Stimulated activated CD4-positive, alpha-beta T cell treated with anti-CD3 and anti-CD28 coated beads, Interleukin-1b, Interleukin-23, amount 100 ng/mL, for 24 hours (primary cell): ENCODE measurements at places on chromosomes 2 and 18.

DNA sequence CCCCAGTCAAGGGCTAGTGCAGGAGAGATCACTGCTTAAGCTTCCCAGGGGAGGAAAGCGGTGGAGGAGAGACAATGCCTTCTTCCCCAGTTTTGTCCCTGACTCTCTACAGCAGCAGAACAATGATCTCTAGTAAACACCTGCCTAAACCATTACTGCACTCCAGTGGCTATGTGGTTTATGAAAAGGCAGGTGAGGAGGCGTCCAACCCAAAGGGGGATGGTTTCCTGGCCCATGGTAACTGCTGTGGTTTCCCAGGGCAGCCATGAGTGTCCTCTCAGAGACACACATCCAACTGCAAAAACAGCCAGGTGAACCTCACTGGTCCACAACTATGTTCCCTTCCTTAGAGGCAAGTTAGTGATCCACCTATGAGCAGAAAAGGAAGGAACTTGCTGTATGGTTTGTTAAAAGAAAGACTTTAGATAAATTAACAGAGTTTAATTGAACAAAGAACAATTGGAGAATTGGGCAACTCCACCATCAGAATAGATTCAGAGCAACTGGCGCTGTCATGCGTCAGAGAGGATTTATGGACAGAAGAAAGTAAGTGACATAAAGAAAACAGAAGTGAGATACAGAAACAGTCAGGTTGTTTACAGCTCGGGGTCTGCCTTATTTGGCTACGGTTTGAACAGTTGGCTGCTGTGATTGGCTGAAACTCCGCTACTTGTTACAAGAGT is 4.8 kb upstream of the TTC39C start:
- no peak for DNase-seq

GRCh38 chr2:219017201-219017931 is 23.9 kb downstream of the CFAP65 start:
- no peak for DNase-seq

DNA sequence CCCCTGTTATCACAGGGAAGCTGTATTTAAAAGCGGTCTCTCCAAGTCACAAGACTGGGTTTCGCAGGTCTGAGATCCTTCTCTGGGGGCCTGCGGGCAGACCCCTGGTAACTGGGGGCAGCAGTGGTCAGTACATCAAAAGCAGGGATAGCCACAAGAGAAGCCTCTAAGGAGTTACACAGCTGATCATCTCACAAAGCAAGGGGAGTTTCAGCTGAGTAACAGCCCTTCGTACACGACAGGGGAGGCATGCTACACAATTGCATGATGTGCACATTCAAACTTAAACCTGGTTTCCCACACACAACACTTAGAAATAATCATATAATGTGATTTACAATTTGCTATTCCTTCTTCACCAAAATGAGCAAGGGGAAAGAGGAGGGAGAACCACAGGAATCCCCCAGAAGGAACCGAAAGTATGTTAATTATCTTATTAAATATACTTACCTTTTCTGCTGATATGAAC is 87.5 kb downstream of the TMEM131 start:
- DNase-seq: no peak

DNA sequence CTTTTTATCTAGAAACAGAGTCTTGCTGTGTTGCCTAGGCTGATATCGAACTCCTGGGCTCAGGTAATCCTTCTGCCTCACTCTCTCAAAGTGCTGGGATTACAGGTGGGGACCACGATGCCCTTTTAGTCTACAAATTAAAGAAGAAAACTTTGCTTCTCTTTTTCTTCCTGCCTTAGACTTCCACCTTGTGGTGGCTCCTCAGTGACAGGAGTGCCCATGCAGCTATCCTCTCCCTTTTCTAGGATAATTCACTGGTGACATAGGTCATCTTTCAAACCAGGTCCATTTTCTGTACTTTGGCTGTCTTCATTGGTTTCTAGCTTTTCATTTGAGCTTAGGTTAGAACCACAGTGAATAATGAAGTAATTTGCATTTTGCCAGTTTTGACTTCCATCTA is 13.6 kb downstream of the DCAF17 start:
- DNase-seq: no peak

DNA sequence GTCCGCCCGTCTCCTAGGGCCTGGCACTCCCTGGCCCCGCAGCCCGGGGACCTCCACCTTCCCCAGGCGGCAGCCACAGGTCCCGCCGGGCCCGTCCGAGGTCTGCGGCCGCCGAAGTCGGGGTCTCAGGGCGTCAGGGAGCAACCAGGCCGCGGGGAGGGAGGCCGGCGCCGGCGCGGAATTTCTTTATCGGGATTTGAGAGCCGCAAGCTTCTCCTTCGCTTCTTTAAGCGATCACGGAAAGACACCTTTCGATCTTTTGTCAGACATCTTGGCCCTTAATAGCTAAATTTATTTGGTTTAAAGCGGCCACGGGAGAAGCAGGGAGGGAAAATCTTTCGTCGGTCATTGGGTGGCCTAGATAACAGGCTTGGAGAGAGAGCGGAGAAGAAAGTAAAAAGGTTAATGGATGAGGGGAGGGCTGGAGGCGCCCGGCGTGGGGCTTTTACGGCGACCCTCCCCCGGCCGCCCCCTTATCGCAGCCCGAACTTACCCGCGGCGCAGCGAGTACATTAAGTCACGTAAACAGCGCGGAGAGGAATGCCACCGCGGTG is 4.3 kb upstream of the GATA6 start:
- DNase-seq: no peak

- DNase-seq: no peak
Measured at GRCh38 chr18:43847164-43848091, 570.1 kb upstream of the SYT4 start.

- no peak for DNase-seq
Measured at GRCh38 chr2:226793646-226794045, 6.0 kb downstream of the IRS1 start.

DNA sequence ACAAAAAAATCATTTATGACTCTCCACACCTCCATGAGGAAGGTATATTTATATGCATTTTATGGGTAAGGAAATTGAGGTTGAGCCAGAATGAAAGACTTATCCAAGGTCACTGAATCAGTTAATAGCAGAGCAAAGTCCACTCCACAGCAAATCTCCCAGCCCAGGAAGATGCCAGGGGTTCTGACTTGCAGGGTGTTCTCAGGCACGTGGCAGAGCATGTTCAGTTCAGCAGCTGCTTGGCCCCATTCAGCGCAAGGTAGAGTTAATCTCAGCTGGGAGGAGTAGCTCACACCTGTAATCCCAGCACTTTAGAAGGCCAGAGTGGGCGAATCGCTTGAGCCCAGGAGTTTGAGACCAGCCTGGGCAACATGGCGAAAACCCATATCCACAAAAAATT is 17.8 kb upstream of the DGKD start:
- DNase-seq: no peak

DNA sequence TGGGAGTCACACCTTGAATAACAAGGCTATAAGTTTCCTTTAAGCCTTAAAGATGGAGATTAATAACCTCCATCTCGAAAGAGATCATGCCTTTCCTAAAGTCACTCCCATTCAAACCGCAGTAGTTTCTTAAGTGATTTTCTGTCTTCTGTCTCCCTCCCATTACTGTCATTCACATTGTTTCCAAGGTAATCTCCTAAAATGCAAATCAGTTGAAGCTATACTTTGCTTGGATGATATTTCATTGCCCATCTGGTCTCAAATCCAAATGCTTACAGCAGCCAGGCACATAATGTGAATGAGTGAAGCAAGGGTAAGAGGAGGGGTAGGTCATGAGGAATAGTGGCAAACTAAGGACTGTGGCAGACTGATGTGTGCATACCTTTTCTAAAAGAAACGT is 116.4 kb downstream of the CCDC141 start:
- no peak for DNase-seq

GRCh38 chr2:160336105-160336504 is 136.0 kb upstream of the ITGB6 start:
- no peak for DNase-seq

DNA sequence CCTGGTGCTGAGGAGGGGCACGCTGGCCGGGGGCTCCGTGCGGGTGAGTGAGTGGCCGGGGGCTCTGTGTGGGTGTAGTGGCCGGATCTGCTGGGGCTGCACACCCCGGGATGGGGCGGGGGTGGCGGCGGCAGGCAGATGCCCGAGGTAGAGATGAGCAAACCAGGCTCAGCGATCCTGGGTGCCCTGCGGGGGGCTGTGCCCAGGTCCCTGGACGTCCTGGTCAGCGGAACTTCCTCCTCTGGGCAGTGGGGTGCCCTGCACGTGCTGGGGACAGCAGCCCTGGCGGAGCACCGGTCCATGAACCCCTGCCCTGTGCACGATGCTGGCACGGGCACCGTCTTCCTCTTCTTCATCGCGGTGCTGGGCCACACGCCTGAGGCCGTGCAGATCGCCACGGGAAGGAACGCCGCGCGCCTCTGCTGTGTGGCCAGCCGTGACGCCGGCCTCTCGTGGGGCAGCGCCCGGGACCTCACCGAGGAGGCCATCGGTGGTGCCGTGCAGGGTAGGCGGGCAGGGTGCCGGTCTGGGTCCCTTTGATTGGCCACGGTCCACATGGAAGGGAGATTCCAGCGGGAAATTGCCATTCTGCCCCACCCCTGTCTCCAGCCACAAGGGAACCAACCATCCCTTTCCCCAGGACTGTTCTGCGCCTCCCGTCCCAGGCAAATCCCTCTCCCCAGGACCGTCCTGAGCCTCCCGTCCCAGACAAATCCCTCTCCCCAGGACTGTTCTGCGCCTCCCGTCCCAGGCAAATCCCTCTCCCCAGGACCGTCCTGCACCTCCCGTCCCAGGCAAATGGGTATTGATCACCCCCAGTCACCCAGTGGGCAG is 5.9 kb downstream of the NEU4 start:
- DNase-seq: no peak

DNA sequence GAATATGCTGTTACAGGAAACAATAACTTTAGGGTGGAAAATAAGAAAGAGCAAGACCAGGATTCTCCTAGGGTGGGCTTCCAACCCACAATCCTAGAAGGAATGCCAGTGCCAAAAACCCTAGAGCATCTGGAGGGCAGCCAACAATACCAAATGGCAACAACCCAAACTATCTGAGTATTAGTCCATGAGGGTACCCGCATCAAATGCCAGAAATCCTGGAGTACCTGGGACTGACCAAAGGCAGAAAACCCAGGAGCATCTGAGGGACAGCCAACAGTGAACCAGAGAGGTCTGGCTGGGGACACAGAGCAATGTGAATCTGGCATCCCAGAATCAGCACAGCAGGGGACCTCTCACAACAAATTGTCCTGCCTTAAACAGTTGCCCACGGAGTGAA is 126.3 kb downstream of the SCG2 start:
- DNase-seq: no peak
